Endodermal cell (in vitro differentiated cells): ENCODE measurements at places on chromosomes 7 and 10.

DNA sequence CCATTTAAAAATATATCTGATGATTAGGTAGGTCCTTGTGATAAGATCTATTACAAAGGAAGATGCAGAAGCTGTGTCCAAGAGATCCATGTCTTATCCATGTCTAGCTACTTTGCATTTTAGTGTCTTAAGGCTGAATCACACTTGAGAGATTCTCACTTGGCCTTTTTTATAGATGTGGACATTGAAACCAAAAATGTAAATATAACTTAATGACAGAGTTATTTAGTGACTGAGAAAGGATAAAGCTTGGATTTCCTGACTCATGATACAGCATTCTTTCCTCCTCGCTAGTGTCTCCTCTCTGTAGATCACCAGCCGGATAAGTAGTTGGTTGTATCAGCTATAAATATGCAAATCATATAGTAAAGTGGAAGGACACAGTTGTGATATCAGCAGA, 23.3 kb downstream of the INHBA start:
- DNase-seq = no peak

DNA sequence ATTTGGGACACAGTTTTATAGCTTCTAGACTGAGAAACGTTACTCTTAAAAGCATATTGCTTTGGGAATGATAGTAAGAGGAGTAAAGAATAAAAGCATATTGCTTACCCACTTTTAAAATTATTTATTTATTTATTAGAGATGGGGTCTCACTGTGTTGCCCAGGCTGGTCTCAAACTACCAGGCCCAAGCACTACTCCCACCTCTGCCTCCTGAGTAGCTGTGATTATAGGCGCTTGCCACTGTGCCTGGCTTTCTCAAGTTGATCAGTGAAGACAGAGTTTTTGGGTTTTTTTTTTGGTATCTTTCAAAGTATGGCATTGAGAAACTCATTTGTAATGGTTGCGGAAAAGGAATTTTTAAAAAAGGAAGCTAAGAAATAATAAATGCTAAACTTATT, 68.0 kb downstream of the AHCYL2 start:
- no peak for DNase-seq

GRCh38 chr7:9204571-9204970, 771.2 kb downstream of the NXPH1 start:
- DNase-seq = no peak

GRCh38 chr7:303884-304573, 14.1 kb downstream of the FOXL3 start:
- no peak for DNase-seq

DNA sequence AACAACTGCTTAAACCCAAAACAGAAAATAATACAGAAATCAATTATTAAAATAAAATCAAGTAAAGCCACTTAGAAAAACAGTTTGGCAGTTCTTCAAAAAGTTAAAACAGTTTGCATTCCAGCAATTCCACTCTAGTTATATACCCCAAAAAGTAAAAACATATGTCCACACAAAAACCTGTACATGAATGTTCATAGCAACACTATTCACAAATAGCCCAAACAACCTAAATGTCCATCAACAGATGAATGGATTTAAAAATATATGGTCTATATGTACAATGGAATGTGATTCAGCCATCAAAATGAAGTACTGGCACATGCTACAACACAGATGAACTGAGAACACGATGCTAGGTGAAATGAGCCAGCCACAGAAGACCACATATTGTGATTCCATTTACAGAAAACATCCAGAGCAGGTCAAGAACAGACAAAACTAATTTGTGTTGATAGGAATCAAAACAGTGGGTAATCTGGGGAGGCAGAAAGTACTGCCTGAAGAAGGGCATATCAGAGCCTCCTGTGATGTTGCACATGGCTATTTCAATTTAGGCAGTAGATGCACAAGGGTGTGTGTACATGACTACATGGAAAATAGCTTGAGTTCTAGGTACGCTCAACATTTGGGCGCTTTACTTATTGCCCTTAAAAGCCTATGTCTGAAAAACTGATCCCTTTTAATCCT, 66.3 kb downstream of the CYTH3 start:
- no peak for DNase-seq

- DNase-seq = no peak
Measured at GRCh38 chr7:103073989-103074518, 542 bp downstream of the FBXL13 start.

GRCh38 chr7:50212666-50213621, 91.6 kb upstream of the IKZF1 start:
- DNase-seq = peak; percentile 32

- DNase-seq = no peak
Measured at GRCh38 chr7:92755680-92756079, 80.7 kb downstream of the CDK6 start.

DNA sequence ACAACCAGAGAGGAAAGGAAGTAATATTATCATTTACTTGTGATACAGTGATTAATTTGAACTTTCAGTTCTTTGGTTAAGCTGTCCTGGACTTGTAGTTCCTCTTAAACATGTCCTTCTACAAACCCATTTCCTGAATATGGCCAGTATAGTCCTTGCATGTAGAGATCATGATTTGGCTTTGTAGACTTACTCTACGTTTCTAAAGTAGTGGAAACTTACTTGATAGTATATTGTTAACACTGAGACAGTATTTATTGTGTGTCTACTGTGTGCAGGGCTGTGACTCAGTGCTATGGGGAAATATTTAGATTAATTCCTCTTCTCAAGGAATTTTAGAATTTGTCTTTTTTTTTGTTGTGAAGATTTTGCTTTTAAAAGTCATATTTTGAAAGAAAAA, 109.5 kb downstream of the NRF1 start:
- no peak for DNase-seq

DNA sequence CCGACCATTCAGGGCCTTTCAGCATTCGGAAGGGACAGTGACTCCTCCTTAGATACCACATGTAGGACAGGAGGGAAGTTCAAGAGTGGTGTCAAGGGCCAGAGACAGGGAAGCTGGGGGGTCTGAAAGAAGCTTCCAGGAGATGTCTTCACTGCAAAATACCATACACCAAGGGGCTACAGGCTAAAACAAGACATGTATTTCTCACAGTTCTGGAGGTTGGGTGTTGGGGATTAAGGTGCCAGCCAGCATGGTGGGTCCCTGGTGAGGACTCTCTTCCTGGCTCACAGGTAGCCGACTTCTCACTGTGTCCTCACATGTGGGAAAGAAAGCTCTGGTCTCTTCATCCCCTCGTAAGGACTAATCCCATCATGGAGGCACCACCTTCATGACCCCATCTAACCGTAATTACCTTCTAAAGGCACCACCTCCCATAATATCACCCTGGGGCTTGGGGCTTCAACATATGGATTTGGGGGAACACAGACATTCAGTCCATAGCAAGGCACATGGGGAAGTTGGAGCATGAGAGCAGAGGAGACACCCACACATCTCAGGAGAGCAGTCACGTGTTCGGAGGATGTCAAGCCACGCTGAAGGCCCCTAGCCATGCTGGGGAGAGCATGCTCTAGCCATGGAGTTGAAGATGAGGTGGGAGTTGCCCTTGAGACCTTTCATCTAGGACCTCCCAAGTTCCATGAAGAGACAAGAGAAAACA, 73.9 kb upstream of the GDF10 start:
- DNase-seq = peak; percentile 18

DNA sequence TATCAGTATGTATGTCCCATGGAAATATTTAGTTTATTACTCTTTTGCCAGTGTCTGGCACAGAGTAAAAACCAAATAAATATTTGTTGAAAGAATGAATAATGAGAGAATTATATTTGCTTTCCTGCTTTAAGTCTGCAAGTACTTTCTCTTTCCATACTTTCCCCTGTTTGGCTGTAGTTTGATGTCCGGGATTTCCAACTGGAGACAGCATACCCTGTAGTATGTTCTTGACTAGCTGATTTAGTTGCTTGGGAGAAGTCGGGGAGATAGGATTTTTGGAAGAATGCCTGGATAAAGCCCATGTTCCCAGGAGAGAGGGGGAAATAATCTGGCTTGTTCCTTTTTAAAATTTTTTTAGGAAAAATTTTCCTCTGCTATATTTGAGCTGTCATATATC, 516.1 kb downstream of the CCSER2 start:
- DNase-seq = no peak

GRCh38 chr7:156545979-156546378, 94.6 kb upstream of the RNF32 start:
- DNase-seq = no peak

DNA sequence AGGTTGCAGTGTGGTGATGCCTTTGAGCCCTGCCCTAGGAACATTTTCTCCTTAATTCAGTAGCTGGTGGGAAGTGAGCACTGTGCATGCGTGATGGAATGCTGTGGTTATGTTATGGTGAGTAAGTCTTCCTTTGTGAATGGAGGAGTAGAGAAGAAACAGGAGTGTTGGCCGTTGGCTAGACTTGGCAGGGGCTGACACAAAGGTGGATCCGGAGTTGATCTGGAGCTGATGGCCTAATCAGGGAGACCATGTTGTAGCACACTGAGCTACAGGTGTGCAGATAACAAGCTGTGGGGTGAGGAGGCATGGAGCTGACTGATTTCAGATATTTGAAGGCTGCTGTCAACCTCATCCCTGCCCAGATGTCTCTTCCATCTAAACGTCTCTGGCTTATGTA, 122.3 kb downstream of the CNNM2 start:
- DNase-seq = no peak

- DNase-seq = no peak
Measured at GRCh38 chr10:88456730-88457129, 126.4 kb downstream of the RNLS start.

DNA sequence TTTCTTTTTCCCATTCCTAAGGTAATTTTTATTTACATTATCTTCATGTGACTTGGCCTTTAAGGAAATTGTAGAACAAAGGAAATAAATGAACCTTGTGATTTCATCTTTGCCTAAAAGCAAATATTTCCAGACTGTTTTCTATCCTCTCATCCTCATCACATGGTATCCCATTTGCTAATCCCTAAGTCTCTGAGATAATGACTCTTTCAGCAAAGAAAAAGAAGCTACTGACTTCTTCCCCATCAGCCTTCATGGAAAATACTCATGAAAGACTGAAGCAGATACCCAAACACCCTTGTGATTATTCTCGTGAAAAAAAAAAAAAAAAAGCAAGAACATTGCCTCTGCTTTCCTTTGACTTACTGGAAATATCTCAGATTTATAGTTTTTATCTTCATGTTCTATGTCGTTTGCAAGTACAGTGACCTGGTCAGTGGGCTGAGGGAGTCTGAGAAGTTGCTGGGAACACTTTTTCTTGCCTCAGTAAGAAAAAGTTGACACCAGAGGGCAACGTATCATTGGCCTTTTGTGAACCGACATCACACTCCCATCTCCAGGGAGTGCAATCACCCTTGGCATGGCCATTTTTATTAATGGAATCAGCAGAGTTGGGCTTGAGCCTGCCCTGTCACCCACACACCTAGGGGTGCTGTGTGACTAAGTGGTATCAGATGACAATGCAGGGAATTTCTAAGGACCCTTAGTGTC, 246.0 kb upstream of the KMT2E start:
- peak; percentile 59 for DNase-seq
